ENCODE measurements at places on chromosomes 6 and 20. TPM values are rescaled to one million over a fixed set of nuclear protein-coding genes. Genes with fewer than 3 reads are reported as not detected.

Gene SGK2
- 0.28 TPM for total RNA-seq

Gene MOG
- not detected for total RNA-seq

Gene SLC17A2
- total RNA-seq = not detected

Gene TMEM242
- 7.3 TPM for total RNA-seq

Gene ZNF217
- 18.8 TPM for total RNA-seq

Gene SLC52A3
- not detected for total RNA-seq

Gene OR12D3
- not detected for total RNA-seq

Gene LAMA5
- total RNA-seq = 35.7 TPM

Gene XKR7
- under 0.01 TPM for total RNA-seq

Gene JAG1
- total RNA-seq = 117 TPM

Gene GGTLC1
- not detected for total RNA-seq
